ENCODE measurements at places on chromosomes 6 and 20.

GRCh38 chr20:58435237-58435636, 46.2 kb downstream of the VAPB start:
- no peak for DNase-seq

- no peak for DNase-seq
Observed at GRCh38 chr20:24303393-24304170, 165.8 kb upstream of the SYNDIG1 start.

- DNase-seq, result peak; percentile 31
Observed at GRCh38 chr6:6878887-6879585, 228.7 kb upstream of the RREB1 start.

DNA sequence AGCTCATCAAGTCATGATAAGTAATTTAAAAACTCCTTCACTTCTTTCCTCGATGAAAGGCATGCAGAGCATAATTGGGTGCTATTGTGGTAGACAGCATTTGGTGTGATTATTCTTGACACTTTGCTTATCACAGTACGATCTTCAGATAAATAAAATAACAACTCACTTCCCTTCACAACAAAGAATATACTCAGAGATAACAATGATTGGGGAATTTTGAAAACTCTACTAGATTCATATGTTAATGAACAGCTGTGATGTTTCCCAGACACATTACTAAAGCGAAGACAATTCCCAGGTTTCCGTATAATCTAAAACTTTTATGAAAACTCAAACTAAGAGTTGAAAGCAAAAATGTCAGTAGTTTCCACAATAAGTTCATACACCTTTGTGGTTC, 670.6 kb upstream of the EPHA7 start:
- DNase-seq, result no peak

- peak; percentile 22 for DNase-seq
Observed at GRCh38 chr6:44771647-44772415, 384.3 kb downstream of the CDC5L start.

DNA sequence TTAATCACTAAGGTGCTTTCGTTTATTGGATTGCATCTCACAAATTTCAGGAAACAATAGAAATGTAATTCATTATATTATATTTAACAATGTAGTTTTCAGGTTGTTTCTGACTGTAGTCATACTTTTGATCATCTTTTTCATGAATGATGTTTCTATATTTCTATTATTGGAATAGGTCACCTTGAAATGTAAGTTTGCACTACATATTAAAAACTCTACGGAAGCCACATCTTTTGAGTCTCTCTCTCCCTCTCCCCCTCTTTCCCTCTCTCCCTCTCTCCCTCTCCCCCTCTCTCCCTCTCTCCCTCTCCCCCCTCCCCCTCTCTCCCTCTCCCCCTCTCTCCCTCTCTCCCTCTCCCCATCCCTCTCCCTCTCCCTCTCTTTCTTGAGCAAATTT, 131.3 kb upstream of the FBXL4 start:
- DNase-seq, result no peak

GRCh38 chr6:167152862-167153261, 4.9 kb downstream of the GPR31 start:
- no peak for DNase-seq

GRCh38 chr6:91874971-91875370, 1288.1 kb upstream of the MAP3K7 start:
- no peak for DNase-seq

DNA sequence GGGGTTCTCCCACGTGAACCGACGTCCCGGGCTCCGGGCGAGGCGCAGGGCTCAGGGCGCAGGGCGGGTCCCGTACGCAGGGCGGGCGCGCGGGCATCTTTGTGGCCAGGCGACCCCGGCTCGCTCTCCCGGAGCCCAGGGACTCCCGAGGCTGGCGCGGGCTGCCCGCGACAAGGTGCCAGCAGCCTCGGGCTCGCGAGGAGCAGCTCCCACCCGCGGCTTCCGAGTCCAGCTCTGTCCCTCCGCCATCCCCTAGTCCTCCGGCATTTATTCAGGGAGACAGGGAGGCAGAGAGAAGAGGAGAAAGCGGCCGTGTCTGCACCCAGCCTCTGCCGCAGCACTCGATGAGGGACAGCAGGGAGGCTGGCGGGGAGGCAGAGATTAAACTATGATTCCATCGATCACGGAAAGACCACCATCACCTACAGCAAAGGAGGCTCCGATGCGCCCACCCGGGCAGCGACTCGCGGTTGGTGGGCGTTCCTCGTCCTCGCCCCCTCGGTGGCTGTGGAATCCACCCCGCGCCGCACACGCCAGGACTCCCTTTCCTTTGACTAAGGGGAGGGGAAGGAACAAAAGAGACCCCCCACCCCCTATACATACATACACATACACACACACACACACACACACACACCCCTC, 1.1 kb downstream of the RGS17 start:
- no peak for DNase-seq

DNA sequence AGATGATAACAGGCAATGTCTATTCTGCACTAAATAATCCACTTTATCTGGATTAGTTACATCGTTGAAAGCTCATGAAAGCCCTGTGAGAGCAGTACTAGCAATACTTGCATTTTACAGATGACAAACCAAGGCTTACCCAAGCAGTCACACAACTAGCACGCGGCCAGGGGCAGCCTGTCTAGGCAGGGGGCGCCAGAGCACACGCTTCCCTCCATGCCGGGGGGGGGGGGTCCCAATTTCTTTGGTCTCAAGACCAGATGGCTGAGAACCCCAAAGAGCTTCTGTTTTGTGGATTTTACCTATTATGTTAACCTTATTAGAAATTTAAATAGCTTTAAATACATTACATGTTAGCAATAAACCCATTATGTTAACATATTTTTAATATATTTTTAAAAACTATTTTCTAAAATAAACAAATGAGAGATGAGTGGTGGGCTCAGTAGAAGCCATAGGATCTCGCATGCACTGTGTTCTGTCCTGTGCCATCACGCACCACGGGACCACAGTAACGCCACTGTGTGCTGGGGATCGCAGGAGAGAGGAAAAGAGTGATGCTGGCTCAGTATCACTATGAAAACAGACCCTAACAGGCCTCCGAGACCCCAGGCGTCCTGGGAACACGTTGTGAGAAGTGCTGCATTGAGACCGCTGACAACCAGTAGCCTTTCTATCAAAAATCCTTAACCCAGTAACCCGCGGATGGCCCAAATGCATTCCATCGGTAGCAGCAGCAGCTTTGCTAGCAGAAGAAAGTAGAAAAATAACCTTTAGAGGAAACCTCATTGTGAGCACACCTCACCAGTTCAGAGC, 5.3 kb upstream of the PRR18 start:
- DNase-seq, result peak; percentile 30

All from amniotic epithelial cell (primary cell).